Activated naive CD8-positive, alpha-beta T cell treated with anti-CD3 and anti-CD28 coated beads, Interleukin-2, amount 50 U/mL, for 24 hours (primary cell): ENCODE measurements at places on chromosomes 2 and 18.

DNA sequence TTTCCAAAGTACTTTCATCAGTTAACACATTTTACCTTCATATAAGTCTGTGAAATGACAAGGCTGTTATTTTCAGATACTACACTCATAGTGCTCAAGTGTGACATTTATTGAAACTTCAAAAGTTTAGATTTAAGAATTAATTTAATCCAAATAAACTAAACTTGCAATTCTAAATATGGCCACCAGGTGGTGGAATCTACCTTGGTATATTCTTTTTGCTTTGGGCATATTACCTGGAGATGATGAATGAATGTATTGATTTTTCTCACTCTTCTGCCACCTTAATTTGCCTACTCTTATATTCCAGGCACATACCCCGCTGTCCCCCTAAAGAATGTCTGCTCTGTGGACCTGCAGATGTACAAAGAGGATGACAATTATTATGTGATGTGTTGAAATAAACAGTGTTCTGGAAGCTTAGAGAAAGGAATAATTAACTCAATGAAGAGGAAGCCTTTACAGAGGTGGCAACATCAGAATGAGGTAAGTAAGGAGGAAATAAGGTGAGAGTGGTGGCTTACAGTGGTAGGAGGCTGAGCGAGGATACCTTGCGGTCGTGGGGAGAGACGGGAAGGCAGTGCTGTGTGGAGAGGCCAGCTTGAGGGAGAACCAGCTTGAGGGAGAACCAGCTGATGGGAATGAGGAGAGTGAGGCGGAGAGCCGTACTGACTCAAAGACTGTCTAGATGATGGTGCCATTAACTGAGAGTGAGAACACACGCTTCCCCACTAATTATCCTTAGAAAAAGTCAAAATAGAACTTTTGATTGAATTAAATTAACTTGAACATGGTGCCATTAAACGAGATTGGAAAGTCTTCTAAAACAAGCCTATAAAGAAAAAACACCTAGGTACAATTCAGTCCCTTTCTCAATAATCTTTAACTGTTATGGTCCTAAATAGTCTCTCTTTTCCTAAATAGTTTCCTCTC, 179.5 kb downstream of the CELF4 start:
- no peak for DNase-seq

DNA sequence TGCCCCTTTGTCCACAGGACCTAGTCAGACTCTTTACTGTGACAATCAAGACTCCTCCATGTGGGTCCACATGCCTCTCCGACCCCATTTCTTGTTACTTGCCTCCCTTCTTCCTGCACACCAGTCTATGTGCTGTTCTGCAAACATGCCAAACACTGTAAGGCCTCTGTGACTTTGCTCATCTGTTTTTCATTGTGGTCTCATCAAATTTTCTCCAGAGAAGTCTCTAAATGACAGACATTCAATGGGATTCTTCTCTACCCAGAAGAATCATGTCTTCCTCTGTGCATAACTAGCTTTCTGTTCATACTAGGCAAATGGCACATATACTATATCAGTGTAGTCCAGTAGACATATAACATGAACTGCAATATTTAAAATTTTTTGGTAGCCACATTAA, 43.0 kb upstream of the KCNE4 start:
- DNase-seq: no peak

GRCh38 chr2:102081243-102081522, 61.4 kb upstream of the IL1R1 start:
- no peak for DNase-seq

GRCh38 chr18:8507361-8507760, 101.9 kb upstream of the RAB12 start:
- DNase-seq: no peak

DNA sequence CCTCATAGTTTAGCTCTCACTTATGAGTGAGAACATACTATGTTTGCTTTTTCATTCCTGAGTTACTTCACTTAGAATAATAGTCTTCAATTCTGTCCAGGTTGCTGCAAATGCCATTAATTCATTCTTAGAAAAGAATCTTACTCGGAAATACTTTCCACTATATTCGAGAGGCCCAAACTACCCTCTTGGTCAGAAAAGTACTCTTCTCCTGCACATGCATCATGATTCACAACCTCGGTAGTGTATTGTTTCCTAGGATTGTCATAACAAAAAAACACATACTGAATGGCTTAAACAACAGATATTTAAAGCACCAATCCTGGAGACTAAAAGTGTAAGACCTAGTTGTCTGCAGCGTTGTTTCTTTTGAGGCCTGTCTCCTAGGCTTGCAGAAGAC, 364.0 kb upstream of the SLC14A2 start:
- no peak for DNase-seq

- DNase-seq: no peak
These were observed 108.6 kb downstream of the STRN start for GRCh38 chr2:36857713-36858112.

GRCh38 chr18:76476665-76477561, 18.1 kb downstream of the ZNF516 start:
- no peak for DNase-seq

DNA sequence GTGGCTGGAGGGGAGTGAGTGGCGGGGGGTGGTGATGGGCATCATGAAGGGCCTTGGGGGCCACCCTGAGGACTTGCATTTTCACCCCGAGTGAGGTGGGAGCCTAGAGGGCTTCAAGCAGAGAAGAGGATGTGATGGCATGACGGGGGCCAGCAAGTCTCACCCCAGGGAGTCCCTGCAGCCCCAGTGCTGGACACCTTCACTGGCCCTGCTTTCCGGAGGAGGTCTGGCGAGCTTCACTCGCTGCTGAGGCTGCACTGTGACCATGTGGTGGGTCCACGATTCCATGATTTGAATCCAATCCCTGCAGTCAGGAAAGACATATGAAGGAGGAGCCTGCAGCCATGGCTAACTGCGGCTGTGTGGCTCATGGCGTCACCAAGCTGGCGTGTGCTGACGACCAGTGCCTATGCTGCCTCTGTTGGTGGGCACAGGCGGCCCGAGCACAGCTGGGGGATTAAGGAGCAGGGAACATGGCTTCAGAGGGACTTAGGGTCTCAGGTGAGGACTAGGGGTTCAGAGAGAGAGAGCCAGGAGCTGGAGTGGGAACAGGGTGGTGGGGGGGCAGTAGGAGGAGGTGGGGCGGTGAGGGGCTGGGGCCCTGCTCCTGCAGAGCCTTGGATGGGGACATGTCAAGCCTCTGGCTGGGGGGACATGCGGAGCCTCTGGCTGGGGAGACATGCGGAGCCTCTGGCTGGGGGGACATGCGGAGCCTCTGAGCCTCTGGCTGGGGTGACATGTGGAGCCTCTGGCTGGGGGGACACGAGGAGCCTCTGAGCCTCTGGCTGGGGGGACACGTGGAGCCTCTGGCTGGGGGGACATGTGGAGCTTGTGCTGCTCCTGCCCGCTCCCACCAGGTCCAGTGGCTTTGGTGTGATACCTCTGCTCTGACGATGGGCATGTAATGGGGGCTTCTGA, 3.6 kb downstream of the ZAP70 start:
- DNase-seq: peak; percentile 45

DNA sequence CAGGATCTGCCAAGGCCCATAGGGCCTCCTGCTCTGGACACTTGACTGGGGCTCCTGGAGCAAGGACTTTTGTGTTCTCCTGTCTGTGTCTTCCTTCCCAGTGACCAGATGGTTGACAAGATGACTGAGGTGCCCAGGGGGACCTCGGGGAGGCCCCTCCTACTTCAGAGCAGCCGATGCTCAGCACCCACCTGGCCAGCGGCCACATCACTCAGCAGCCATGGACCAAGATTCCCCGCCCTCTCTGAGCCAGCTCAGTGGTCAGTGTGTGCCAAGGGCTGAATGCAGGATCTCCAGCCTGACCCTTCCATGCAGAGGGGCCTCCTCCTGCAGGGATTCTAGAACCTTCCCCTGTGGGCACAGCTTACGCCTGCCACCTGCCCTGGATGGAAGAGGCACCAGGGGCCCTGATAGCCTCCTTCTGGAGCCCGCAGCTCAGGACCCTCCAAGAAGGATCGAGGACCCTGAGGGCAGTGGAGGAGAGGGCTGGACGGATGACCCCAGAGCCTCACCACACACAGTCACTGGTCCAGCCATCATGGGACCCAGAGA, 87.4 kb upstream of the GPC1 start:
- DNase-seq: no peak

- DNase-seq: no peak
These were observed 41.6 kb downstream of the ANKRD44 start for GRCh38 chr2:197268786-197269584.

- DNase-seq: no peak
These were observed 19.8 kb upstream of the TCF4 start for GRCh38 chr18:55607773-55608172.

GRCh38 chr18:72630991-72631390, 86.8 kb upstream of the CBLN2 start:
- no peak for DNase-seq

DNA sequence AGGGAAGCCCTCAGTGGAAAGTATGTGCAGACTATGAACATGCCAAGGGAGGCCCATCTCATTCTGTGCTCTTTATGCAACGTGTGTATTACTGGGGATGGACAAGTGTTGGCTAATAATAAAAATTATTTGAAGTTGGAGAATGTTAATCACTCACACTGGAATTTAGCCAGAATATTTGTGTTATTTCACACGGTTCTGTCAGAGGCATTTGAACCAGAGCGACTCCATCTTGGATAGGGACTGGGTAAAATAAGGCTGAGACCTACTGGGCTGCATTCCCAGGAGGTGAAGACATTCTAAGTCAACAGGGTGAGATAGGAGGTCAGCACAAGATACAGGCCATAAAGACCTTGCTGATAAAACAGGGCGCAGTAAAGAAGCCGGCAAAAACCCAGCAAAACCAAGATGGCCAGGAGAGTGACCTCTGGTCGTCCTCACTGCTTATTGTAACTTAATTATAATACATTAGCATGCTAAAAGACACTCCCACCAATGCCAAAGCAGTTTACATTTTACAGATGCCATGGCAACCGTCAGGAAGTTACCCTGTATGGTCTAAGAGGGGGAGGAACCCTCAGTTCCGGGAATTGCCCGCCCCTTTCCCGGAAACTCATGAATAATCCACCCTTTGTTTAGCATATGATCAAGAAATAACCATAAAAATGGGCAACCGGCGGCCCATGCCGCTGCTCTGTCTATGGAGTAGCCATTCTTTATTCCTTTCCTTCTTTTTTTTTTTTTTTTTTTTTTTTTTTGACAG, 2.6 kb upstream of the FZD5 start:
- peak; percentile 22 for DNase-seq

GRCh38 chr18:10201659-10202058, 252.8 kb upstream of the APCDD1 start:
- DNase-seq: no peak

- DNase-seq: no peak
These were observed 89.3 kb downstream of the CABYR start for GRCh38 chr18:24227977-24228666.

DNA sequence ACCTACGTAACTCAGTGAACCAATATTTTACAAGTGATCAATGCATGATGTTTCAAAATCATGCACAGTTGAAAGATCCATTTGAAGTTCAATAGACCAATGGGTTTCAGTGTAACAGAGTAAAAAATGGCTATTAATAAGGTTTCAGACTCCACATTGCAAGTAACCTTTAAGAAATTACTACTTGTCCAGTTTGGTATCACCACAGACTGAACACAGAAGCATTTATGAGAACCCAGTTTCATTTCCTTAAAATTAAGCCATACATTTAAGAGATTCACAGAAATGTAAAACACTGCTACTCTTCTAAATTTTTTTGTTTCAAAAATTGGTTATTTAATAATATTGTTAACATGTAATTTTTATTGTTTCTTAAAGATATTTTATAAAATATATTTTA, 98.9 kb upstream of the CHRNA1 start:
- no peak for DNase-seq

- no peak for DNase-seq
These were observed 29.9 kb downstream of the C18orf54 start for GRCh38 chr18:54387631-54388030.

- DNase-seq: no peak
These were observed 26.4 kb upstream of the ATRAID start for GRCh38 chr2:27185331-27186026.

DNA sequence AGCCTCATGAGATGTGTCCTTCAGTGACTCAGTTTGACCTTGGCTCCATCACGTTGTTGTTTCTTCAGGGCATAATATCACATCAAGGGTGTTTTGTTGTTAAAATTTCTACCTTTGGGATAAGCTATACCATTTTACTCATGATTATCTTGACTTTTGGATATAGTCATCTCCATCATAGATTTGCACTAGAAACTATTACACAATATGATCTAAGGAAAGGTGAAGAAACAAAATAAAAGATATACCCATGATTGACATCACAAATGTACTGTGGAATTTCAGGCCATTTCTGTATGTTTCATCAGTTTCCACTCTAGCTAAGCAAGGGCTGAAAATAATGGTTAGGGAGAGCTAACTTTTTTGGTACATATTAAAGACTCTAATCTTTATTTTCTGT, 24.7 kb upstream of the FAM171B start:
- no peak for DNase-seq

DNA sequence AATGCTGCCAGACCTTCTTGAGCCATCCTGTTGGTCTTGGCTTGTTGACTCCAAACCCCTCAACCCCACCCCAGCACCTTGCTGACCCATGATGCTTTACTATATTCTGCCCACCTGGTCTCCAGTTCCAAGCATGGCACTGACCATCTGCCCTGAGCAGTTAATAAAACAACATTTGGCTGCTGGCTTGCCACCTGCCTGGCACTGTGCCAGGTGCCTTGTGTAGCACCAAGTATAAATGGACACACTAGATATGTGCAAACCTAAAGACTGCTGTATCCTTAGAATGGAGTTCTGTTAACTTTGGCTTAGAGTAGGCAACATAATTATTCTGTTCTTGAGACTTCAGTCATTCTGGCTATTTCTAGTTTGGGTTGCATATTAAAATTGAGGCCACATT, 91.4 kb downstream of the ACSL3 start:
- no peak for DNase-seq

DNA sequence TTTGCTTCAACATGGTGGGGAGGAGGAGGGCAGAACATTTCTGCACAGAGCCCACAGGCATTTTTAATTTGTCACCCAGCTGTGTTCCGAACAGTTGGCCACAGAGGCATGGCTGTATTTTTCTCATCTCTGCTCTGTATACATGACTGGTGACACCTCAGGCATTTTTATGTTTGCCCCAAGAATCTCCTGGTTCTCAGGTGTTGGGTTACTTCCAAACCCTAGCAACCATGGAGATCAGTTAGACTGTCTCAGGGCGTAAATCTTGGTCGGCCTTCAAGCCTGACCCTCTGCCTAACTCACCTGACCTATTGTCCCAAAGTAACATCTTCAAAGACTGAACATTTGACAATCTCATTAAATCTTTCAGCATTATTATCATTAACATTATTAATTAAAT, 100.0 kb downstream of the ABCA12 start:
- DNase-seq: no peak

- DNase-seq: no peak
These were observed 142.4 kb downstream of the EN1 start for GRCh38 chr2:118705032-118705431.

GRCh38 chr2:64342195-64343099, 111.5 kb upstream of the LGALSL start:
- DNase-seq: no peak

DNA sequence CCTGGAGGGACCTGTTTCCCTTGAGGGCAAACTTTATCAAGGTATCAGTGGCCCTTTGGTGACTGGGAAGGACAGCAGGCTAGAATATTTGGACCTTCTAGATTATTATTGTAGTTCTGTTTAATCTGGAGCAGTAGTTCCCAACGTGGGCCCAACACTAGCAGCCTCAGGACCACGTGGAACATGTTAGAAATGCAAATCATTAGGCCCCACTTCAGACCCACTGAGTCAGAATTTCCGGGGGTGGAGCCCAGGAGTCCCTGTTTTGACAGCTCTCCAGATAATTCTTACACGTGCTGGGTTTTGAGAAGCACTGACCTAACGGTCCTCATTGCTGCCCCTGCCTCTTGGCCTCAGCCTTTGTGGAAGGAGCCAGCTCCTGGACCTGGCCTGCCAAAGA, 25.5 kb upstream of the DYNC2LI1 start:
- peak; percentile 56 for DNase-seq
